ENCODE measurements at places on chromosomes 13 and 19. TPM values are rescaled to one million over a fixed set of nuclear protein-coding genes. Genes with fewer than 3 reads are reported as not detected.

Gene RFPL4A
- total RNA-seq: under 0.01 TPM

Gene OVOL3
- not detected for total RNA-seq

Gene NEK5
- total RNA-seq: under 0.01 TPM

Gene ZNF709
- total RNA-seq: 2.3 TPM

Gene KLK13
- not detected for total RNA-seq

Gene NDUFA7
- 9.0 TPM for total RNA-seq

Gene GDF15
- total RNA-seq: 126 TPM

Gene PODNL1
- total RNA-seq: not detected

Gene ZNF358
- 10.0 TPM for total RNA-seq

Gene THSD1
- total RNA-seq: 54.3 TPM

Gene TMPRSS9
- not detected for total RNA-seq

Gene NOVA2
- total RNA-seq: 2.1 TPM

Gene ZNF682
- 0.65 TPM for total RNA-seq

Gene CCDC169
- total RNA-seq: 3.9 TPM

Gene CATSPERD
- total RNA-seq: not detected

Gene NLRP4
- not detected for total RNA-seq

Gene CASP14
- total RNA-seq: not detected

Gene DAND5
- not detected for total RNA-seq

Gene GPR12
- total RNA-seq: not detected

Gene TLE2
- total RNA-seq: 16.3 TPM

Gene CGB5
- total RNA-seq: not detected

Gene ZNF132
- 5.5 TPM for total RNA-seq

Gene LHB
- not detected for total RNA-seq

Gene CRLF1
- not detected for total RNA-seq

Gene RNF225
- total RNA-seq: not detected

Gene NCR1
- total RNA-seq: 0.65 TPM

Gene TUBGCP3
- total RNA-seq: 18.8 TPM

Gene ARHGAP45
- 10.1 TPM for total RNA-seq

Gene DLL3
- total RNA-seq: 0.65 TPM

All from epithelial cell of umbilical artery (primary cell).